Right renal cortex interstitium (tissue), 3 donors: ENCODE measurements at places on chromosomes 2 and 18.

DNA sequence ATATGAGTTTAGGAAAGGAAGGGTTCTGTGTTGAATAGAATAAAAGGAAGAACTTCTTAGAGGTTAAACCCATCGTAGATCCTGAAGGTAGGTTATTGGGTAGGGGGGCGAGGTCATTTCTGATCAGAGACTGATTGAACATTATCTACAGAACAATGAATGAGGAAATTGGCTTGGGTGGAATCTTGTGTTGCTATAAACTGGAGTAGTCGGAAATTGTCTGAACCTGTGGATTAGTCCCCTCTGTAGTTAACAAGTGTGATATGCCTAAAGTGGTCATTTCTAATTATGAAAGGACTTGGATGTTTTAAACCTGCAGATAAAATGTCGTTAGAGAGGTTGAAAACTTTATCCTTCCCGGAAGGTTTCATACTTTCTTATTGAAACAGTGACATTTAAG is 42.1 kb downstream of the EML4 start:
- DNase-seq = no peak

- no peak for DNase-seq
These were observed 159.1 kb downstream of the SMAD7 start for GRCh38 chr18:48791636-48792105.

GRCh38 chr2:236342951-236343350 is 78.7 kb upstream of the ASB18 start:
- DNase-seq = no peak

- DNase-seq = no peak
These were observed 7.7 kb upstream of the MMADHC start for GRCh38 chr2:149595056-149595963.

GRCh38 chr18:79853993-79854364 is 56.2 kb downstream of the KCNG2 start:
- DNase-seq = no peak

- DNase-seq = no peak
These were observed 50.0 kb downstream of the GPD2 start for GRCh38 chr2:156486147-156486546.

DNA sequence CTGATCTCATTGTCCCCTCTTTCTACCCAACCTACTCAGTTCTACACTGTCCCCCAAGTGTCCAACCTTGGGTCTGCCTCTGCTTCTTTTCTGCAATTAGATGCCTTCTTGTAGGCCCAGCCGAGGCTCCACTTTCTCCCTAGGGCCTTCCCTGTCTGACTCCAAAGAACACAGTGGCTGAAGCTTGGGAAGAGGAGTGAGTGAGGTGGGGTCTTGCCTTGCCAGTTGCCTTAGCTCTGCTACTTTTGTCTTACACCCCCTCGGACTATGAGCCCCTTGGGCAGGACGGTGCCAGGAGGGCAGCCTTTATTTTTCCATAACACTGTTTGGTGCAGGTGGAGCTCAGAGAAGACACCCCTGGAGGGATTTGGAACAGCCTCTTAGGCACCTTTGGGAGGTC is 345.1 kb downstream of the CYP26B1 start:
- no peak for DNase-seq

DNA sequence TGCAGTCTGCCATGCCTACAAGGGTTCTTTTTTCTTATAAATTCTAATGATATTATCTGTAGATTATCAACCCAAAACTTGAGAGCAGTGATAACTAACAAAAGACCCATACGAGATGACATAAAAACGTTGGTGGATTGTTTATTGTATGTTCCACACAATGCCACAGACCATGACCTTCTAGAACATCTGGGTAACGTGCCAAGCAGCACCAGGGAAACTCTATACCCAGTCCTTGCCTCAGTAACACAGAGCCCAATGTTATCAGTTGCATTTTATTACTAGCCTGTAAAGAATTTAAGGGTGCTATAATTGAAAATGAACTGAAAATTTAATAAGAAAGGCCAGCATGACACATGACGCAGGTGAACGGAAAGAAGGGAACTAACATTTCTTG is 99.1 kb upstream of the UGP2 start:
- DNase-seq = no peak

DNA sequence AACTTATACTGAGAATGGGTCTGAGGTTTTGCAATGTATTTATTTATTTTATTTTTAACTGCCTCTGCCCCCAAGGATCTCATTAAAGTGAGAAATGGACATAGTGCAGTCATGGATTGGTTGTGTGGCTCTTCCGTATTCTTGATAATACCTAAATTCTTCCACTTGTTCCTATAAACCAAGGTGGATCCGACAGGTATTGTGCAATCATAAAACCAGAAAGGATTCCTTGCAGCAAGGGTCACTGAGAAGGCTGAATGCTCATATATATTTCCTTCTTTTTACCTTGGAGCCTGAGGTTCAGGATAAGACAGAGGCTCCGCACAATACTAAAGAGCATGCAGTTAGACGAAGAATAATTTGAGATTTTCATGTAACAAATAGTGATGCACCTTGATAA is 826.0 kb upstream of the SOX11 start:
- no peak for DNase-seq

- DNase-seq = no peak
These were observed 793 bp downstream of the NR4A2 start for GRCh38 chr2:156331572-156332283.

GRCh38 chr2:96088340-96089335 is 27.7 kb downstream of the ADRA2B start:
- DNase-seq = no peak

DNA sequence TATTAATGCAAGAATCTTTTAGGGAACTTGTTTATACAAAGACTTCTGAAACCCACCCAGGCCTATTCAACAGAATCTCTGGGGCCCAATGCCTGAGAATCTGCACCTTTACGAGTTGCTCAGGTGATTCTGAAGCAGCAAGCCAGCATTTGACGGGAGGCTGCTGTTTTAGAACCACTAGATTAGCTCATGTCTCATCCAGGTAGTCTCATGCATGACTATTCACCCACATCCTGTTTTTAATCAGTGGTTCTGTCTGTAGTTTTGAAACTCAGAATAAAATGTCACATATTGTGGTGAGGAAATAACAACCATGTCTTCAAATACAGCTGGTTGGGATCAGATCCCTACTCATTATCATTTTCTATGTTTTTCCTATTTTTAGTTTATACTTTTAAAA is 39.5 kb downstream of the CYTIP start:
- no peak for DNase-seq

DNA sequence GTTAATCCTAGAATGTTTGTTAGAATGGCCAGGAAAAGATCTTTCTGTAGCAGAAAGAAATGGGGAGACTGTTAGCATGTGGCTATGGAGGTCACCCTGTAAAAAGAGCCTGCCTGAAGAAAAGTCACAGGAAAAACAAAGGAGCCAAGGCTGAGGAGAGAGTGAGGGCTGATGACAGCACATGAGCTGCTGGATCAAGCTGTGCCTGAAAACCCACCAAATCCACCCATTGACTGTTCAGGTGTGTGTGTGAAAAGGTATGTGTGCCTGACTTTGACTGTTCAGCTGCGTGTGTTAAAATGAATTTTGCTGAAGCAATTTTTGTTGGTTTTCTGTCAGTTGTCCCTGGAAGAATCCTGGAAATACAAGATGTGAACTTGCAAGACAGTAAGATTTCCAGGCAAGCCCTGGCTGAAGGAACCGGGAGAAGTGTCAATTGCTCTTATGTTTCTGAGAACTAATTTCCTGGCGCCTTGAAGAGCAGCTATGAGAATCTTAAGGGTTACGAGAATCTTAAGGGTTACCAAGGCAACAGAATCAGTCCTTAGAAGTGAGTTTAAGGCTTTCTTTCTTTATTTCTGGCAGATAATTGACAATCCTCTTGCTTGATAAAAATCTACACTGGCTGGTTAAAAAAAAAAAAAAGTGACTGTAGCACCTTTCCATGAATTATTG is 73.0 kb upstream of the LGALSL start:
- no peak for DNase-seq

DNA sequence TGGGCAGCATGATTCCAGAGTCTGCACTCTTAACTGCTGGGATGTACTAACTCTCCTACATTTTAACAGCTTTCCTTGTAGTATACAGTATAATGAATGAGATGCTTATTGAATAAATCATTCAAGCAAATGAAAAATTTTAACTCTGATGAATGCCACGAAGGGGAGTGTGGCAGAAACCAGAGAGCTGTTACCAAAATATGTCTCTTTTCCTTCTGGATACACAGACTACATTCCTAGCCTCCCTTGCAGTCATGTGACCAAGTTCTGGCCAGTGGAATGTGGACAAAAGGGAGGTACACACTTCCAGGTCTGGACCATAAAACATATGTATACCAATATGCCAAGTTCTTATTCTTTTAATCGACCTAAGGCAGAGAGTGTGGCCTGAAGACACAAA is 1.7 kb upstream of the EML4 start:
- no peak for DNase-seq

DNA sequence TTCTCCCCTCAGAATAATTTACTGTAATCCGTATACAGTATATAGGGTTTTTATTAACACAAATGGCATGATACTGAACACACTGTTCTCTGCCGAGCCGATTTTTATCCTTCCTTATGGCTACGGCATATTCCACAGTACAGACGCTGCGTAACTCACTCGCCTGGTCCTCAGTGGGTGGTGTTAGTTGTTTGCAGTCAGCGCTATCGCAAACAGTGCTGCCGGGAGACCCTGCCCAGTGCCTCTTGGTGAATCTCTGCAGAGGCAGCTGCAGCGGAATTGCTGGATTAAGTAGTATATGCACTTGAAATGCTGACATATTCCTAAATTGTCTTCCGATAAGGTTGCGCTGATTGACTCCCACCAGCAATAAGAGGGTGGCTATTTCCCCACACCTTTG is 73.9 kb downstream of the MARCO start:
- no peak for DNase-seq

DNA sequence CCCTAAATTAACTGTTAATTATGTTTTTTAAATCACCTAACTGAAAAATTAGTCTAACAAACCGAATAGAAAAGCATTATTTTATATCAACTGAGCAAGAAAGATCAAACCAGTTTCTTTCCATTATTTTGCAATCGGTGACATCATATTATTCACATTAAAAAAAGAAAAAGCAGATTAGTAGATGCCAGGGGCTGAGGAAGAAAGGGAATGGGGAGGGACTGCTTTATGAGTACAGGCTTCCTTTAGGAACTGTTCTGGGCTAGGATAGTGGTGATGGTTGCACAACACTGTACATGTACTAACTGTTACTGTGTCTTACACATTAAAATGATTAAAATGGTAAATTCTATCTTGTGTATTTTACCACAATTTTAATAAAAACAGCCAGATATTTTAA is 59.3 kb downstream of the COBLL1 start:
- DNase-seq = no peak

GRCh38 chr18:24462838-24463775 is 2.7 kb downstream of the HRH4 start:
- no peak for DNase-seq
